ENCODE measurements at places on chromosomes 6 and 20.
A peak's percentile ranks its signal among the peaks of the same experiment; 100 is the strongest.

DNA sequence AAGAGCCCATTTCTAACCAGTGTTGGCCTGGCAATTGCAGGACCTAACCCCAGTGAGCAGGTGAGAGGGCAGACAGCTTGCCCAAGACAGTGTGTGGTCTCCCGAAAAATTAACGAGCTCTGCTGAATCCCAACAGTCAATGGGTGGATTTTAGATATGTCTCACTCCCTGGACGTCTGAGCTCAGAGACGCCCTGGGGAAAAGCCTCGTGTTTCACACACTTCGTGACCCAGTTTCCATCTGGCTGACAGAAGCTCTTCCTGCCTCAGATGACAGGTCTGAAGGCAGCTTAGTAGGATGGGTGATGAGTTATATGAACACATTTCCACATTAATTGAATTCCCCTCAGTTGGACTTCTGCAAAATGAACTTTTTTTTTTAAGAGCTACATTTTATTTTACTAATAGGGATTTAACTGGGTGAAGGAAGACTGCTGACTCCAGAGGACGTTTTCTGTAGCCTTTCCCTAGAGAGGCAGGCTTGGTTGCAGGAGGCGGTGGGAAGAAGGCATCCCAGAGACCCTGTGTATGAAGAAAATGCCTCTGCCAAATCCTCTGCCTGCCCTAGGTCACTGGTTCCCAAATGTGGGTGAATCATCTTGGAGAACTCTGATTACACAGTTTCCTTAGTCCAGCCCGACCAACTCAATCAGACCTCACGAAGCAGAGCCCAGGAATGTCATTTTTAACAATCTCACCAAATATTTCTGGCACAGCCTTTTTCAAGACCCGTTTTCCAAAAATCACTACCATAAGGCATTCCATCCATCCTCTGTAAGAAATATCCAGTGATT lies 71.7 kb upstream of the LY86 start:
- DNase-seq: no peak

DNA sequence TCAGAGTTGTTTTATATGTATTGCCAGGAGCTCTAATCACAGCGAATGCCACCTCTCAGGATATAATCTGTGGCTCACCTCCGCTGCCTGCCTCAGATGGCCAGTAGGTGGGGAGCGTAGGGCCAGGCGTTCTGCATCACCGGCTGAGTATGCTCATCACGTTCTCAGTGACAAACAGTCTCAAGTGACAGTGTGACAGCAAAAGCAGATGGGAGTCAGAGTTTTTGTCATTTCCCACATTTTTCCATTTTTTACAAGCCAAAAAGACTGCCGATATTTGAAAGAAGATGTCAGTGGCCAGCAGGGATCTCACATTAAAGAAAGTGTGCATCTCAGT lies 208.7 kb downstream of the ALDH8A1 start:
- DNase-seq: no peak

GRCh38 chr20:57432862-57433491 lies 41.8 kb downstream of the RBM38 start:
- peak; percentile 53 for DNase-seq

DNA sequence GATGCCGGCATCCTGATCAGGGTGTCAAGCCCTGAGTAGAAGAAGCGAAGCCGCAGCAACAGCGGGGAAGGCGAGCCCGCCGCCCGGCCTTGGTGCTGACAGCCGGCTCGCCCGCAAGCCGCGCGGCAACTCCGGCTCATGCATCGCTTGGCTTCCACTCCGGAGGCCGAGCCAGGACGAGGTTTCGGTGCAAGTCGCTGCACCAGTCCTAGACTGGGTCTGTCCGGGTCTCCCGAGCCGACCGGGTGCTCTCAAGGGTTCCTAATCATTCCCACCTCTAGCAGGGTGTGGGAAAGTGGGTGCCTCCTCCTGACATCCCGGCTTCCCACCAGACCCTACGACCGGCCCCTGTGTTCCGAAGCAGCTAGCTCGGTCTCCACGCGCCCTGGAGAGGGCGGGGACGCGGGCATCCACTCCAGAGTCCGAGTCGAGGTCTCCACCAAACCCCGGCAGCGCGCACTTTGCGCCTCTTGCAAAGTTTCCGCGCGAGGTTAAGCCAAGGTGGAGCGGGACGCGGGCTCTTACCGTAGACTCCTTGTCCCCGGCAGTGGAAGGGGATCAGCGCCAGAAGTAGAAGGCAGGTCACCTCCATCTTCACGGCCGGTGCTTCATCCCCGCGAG lies 1.4 kb downstream of the MDGA1 start:
- DNase-seq: peak; percentile 31

DNA sequence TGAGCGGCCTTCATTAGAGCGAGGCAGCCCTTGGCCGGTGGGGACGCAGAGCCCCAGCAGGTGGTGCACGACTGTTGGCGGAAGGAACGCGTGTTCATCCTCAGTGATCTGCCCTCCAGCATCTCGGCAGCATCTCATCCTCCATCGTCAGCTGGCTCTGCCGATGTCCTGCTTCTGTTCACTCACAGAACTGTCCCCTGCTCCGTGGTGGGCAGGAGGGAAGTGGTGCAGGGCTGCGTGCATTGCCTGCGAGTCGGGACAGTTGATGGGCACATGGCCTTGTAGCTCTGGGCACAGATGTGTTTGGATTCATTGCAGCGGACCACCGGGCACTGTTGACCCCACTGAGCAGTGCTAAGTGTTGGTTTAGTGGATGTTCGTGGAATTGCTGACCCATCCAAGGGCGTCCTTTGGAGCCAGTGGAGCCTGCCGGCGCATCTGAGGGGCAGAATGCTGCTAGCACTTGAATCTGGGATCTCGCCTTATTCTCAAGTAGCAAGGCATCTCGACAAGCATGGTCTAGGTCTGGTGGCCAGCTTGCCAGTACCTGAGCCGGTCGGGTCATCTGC lies 6.7 kb upstream of the SLC17A9 start:
- DNase-seq: no peak

GRCh38 chr20:36070451-36070850 lies 84.1 kb upstream of the EPB41L1 start:
- DNase-seq: no peak

- DNase-seq: no peak
Observed at GRCh38 chr6:52503851-52504781, 72.7 kb downstream of the TRAM2 start.

- no peak for DNase-seq
Observed at GRCh38 chr6:34806738-34807453, 15.0 kb downstream of the BLTP3A start.

DNA sequence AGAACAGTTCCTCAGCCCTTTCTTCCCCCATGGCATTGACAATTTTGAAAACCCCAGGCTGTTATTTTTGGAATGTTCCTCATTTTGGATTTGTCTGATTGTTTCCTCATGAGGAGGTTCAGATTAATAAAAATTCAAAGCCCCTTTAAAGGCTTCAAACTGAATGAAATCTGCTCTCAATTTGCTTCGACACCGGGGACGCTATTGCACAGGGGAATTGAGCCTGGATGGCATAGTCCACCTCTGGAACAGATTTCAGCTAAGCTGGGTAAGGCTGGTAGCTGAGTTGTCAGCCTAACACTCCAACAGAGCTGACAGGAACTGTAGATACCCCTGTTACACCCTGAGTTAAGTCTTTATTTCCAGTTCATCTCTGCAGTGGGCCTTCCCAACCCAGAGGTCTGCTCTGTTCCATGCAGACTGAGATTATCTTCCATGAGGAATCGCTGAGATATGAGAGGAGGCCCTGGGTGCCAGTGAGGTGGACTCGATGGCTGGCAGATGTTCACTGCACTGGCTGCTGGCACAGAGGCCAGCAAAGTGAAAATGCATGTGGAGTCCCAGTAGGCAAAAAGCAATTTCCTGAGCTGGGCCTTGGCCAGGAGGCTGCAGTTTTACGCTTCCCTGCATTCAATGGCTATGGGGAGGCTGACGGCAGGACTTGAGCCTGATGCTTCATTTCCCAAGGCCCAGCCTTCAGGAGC lies 73.3 kb upstream of the PAX1 start:
- DNase-seq: no peak

- DNase-seq: no peak
Observed at GRCh38 chr20:51417250-51418136, 125.0 kb downstream of the NFATC2 start.

DNA sequence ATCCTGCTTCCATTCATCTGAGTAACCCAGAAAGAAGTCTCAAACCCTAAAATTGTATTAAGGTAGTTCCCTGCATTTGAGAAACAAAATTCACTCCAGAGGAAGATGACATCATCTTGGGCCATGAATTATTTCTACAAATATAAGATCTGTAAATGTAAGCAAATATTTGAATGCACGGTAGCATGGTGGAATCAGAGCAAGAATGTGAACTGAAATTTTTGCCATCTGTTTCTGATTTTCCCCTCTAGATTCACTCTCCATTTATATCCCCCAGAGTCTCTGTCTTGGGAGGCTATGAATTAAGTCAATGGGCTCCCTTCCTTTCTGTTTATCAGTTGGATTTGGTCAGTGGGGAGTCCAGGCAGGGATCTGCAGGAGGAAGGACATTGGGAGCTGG lies 5.8 kb upstream of the MAP3K5 start:
- no peak for DNase-seq

- no peak for DNase-seq
Observed at GRCh38 chr20:10667560-10668167, 6.1 kb downstream of the JAG1 start.

- DNase-seq: no peak
Observed at GRCh38 chr20:5967469-5967868, 17.0 kb downstream of the MCM8 start.

GRCh38 chr6:3222506-3223038 lies 4.9 kb downstream of the TUBB2B start:
- DNase-seq: no peak

- no peak for DNase-seq
Observed at GRCh38 chr6:30781743-30782424, 37.5 kb upstream of the IER3 start.

- DNase-seq: no peak
Observed at GRCh38 chr20:16222859-16223411, 350.3 kb downstream of the KIF16B start.

DNA sequence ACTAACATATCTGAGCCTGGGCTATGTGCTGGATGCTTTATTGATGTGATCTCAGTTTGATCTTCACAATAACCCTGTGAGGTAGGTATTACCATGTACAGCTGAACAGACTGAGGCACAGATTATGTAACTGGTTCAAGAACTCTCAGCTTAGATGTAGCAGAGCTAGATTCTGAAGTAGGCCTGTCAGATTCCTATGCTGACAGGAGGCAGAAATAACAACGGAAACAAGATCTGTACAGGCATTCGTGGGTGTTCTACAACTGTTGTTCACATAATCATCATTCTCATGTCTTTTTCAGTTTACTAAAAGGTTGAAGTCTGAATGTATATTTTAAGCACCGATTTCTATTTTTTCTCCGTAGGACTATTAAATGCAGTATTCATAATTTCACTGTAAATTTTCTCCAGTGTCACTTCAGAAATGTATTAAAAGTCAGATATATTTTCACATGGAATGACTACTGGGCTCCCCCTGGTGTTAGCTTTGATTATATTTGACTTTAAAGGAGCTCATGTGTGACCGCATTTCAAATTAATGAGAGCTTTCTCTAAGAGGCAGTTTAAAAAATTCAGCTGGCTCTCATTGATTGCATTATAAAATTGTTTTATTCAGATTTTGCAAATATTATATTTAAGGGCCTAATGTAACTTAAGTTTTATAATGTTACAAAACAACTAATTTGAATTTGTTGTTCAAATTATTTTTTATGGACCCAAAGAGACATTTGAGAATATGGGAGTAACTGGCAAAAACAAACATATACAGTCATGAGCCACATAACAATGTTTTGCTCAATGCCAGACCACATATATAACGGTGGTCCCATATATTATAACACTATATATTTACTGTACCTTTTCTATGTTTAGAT lies 36.4 kb upstream of the SLC17A4 start:
- no peak for DNase-seq

DNA sequence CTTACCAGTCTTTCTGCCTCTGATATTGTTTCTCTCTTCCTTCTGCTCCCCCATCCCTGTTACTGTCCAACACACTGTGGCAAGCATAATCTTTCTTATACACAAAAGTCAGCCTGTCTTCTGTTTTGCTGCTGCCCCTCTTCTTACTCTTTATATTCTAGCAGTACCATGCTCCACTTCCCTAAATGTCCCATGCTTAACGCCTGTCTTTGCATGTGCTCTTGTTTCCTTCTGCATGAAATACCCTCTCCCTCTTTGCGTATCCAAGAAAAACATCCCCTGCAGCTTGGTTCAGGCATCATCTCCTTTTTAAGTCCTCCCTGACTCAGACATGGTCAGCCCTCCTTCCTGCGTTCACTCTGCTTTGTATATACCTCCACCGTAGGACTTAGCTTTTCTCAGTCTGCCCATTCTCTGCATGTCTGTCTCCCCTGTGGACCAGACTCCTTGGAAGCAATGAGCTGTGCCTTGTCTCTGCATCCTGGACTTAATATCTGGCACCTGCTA lies 103.9 kb downstream of the CTNNBL1 start:
- DNase-seq: no peak

DNA sequence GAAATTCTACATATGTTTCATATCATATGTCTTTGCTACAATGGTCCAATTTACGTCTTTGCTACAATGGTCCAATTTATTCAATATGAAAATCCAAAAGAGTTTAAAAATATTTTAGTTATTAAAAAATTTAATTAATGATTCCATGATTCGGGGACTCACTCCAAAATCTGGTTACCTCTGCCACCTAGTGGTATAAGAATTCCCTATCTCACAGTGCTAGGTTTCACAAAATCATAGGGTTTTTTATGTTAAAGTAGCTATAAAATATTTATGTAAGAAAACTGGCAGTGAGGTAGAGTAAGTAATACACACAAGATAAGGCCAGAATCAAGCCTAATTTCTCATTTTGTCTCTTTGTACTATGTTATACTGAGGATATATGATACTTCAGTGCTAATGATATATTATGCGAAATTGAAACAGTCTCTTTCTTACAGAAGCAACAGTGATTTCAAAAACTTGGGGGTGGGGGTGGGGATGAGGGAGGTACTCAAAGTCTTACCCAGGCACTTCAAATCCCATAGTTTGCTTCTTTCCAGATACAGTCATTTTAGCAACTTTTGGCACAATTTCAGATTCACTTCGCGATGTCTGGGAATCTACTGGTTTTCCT lies 52.3 kb downstream of the HBS1L start:
- DNase-seq: no peak

DNA sequence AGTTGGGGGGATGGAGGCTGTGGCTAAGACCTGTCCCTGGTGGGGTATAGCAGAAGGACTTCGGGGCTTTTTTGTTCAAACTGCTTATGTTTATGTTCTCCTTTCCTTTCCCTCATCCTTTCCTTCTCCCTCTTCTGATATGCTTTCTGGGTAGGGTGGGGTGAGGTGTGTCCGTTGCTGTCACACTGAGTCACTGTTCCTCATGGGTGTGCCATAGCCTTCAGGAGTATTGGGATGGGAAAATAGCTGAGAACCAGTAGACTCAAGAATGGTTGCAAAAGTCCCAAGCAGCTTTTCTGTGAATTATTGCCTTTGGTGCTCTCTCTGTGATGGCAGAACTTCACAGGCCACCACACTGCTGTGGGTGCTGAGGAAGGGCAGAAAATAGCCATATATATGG lies 39.6 kb downstream of the TPD52L1 start:
- DNase-seq: no peak

DNA sequence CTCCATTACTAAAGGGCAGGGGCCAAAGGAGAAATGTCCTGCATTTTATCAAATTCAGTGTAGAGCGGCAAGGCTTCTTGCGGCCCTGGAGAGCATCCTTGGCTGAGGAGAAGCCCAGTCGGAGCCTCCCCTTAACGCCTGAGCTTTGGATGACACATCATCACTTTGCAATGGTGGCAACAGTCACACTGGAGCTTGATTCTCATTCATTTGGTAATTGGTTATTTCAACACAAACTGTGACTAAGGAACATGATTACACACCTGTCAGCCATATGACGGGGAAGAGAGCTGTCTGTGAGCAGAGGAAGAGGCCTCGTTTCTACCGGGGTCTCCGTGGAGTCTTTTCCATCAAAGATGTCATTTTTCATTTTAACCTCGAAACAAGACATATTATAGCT lies 81.4 kb downstream of the SOBP start:
- no peak for DNase-seq
